Suppressor macrophage (primary cell): ENCODE measurements at places on chromosomes 3 and 15.

GRCh38 chr15:73570355-73571032, 62.7 kb downstream of the NPTN start:
- peak; percentile 70 for DNase-seq

- DNase-seq, result no peak
Measured at GRCh38 chr3:16865335-16865734, 19.4 kb upstream of the PLCL2 start.

- no peak for DNase-seq
Measured at GRCh38 chr3:50203113-50203808, 1.8 kb upstream of the SLC38A3 start.

DNA sequence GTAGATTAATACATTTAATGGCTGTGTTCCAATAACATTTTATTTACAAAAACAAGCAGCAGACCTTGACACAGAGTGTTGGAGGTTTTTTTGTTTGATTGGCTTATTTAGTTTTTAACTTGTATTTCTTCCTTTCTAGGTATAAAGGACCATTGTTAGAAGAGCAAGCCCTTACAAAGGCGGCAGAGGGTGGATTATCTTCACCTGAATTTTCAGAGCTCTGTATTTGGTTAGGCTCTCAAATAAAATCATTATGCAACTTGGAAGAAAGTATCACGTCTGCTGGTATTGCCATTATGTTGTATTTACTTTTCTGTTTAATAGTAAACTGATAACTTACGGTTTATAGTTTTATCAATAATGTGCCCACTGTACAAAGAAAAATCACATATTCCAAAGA, 10.0 kb downstream of the FAM98B start:
- no peak for DNase-seq

GRCh38 chr15:58738046-58738707, 11.3 kb downstream of the ADAM10 start:
- no peak for DNase-seq

GRCh38 chr3:43175541-43175940, 69.7 kb upstream of the POMGNT2 start:
- no peak for DNase-seq

- no peak for DNase-seq
Measured at GRCh38 chr3:41580274-41580959, 381.1 kb downstream of the CTNNB1 start.

GRCh38 chr3:9818666-9819335, 8.7 kb downstream of the TTLL3 start:
- no peak for DNase-seq

GRCh38 chr3:46080124-46080968, 53.1 kb upstream of the XCR1 start:
- no peak for DNase-seq

- DNase-seq, result no peak
Measured at GRCh38 chr15:31346367-31347066, 19.9 kb downstream of the KLF13 start.
